ENCODE measurements at places on chromosomes 5 and 9.

DNA sequence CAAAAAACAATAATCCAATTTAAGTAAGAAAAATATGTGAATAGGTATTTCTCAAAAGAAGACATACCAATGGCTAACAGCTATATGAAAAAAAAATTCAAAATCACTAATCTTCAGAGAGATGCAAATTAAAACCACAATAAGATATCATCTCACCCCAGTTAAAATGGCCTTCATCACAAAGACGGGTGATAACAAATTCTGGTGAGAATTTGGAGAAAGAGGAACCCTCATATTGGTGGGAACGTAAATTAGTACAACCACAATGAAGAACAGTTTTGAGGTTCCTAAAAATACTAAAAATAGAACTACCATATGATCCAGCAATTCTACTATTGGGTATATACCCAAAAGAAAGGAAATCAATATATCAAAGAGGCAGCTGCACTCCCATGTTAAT, 94.3 kb downstream of the TMEM167A start:
- DNase-seq: no peak

GRCh38 chr9:124282442-124283227, 24.9 kb downstream of the NEK6 start:
- no peak for DNase-seq

GRCh38 chr5:180799902-180800801, 2.5 kb downstream of the MGAT1 start:
- DNase-seq: no peak

DNA sequence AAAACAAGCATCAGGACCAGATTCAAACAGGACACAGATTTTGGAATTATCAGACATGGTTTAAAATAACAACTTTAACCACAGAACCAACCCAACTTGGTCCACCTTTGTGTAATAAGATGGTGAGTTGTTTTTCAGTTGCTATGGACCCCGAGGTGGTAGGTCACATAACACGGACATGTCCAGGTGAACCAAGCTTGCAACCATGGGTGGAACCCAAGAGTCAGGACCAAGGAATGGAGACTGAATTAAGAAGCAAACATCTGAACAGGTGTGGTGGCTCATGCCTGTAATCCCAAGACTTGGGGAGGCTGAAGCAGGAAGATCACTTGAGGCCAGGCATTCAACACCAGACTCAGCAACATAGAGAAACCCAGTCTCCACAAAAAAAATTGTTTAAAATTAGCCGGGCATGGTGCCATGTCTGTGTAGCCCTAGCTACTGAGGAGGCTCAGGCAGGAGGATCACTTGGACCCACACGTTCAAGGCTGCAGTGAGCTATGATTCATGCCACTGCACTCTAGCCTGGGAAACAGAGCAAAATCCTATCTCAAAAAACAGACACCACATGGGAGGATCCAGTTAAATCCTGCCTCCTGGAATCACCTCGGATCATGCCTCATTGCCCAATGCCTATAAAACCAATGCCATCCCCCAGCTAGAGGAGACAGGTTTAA, 10.6 kb downstream of the PTBP3 start:
- DNase-seq: no peak

DNA sequence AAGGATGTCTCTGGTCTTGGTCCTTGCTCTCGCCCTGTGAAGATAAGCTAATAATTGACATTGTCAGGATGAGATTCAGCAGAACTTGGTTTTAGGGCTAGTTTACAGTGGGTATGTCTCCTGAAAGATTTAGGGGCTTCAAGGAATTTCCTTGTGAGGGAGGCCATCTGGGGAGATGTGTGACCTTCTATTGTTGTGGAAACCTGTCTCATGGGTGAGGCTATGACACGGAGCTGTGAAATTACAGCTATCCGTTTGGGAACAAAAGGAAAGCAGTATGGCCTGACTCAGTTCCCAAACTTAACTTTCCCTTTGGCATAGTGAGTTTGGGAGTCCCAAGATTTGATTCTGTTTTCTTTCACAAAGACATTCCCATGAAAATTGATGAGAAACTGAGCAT, 142.0 kb downstream of the PARP8 start:
- no peak for DNase-seq
